ENCODE measurements at places on chromosomes 4 and X.

GRCh38 chr4:3683077-3683743, 83.0 kb upstream of the ADRA2C start:
- no peaks in the 10 kb centered on the region for H3K36me3 ChIP-seq
- no peak overlapping the region for H3K27ac ChIP-seq
- H3K4me3 ChIP-seq: no peak overlapping the region
- H3K4me1 ChIP-seq: no peaks in the 10 kb centered on the region
- H3K27me3 ChIP-seq: no peaks in the 10 kb centered on the region

DNA sequence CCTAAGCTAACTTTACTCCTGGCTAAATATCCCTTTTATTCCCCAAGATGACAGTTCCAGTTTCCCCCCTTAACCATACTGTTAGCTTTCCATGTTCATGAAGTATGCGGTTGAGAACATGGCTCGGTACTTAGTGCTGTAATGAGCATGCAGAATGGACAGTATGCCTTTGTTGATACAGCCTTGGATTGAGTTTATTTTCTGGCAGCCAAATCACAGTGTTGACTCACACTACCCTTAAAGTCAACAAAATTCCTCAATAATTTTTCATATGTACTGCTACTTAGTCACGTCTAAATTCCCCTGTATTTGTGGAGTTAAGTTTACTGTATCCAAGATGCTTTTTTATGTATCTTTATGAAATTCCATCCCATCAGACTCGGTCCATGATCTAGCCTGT, 1.4 kb upstream of the VEGFC start:
- DNase-seq: no peak
- H3K36me3 ChIP-seq: no peaks in the 10 kb centered on the region

DNA sequence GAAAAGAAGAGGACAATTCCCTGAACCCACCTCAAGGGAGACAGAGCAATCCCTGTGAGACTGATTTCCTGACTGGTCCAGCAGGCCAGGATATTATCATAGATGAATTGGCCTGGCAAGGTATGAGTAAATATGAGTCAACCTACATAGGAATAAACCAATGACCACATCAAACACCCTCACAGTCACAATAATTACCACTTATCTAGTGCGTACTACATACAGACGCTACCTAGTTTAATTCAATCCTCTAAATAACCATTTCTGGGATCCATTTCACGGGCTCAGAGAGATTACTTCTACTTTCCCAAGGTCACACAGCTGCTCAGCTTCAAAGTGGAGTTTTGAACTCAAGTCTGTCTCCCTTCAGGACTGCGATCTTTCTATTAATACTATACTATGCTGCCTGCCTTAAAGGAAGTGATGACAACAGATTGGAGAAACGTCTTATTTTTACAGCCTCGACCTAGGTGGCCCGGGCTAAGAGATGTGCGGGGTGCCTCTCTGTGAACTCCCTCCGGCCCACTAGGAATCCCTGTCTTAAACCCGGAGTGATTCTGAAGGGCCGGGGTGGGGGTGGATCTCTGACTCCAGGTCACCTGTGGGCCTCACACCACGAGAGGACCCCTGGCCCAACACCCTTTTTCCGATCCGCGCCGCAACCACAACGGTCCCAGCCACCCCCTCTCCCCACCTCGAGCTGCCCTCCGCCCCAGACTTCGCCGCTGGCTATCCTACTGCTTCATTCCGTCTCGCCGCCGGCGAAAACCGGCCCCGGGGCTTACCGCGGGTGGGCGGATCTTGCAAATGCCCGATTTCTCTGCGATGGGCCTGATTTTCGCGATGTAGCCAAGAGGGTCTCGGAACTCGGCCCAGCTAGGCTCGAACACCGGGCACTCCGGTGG, 800 bp downstream of the KDM5C start:
- peak overlapping the region; percentile 54 for H3K4me3 ChIP-seq
- peak overlapping the region; percentile 89 for H3K27ac ChIP-seq
- H3K4me1 ChIP-seq: peaks cover 26% of the 10 kb centered on the region
- no peaks in the 10 kb centered on the region for H3K36me3 ChIP-seq

DNA sequence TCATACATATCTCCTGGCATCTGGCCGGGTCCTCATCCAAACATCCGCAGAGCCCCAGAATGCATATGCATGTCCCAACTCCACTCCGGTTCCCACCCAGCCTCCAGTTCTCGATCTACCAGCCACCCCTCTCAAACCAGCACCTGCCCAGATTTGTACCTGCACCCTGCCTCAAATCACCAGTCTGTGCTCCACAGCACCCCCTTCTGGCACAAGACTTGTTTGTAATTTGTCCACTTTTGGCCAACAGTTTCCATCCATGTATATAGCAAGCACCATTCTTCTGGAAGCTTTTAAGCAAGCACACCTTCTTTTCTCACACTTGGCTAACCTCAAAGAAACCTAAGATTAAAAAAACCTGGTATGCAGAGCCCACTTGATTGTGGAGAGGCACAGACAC, 644.1 kb downstream of the MID1IP1 start:
- H3K4me3 ChIP-seq: no peak overlapping the region
- no peak overlapping the region for H3K27ac ChIP-seq
- no peaks in the 10 kb centered on the region for H3K36me3 ChIP-seq
- DNase-seq: peak; percentile 36
- H3K27me3 ChIP-seq: no peaks in the 10 kb centered on the region

DNA sequence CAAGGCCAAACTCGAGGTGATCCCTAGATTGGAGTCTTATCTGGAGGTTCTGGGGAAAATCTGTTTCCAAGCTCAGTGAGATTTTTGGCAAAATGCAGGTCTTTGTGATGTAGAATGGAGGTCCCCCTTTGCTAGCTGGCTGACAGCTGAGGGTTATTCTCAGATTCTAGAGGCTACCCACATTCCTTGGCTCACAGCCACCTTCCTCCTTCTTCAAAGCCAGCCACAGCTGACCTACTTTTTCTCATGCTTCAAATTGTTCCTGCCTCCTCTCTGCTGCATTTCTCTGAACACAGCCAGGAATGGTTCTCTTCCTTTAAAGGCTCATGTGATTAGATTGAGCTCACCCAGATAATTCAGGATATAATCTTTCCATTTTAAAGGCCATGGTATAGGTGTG, 86.9 kb downstream of the VCX3A start:
- H3K27me3 ChIP-seq: no peaks in the 10 kb centered on the region
- peaks cover 3% of the 10 kb centered on the region for H3K4me1 ChIP-seq
- peak; percentile 42 for DNase-seq
- H3K27ac ChIP-seq: no peak overlapping the region
- no peaks in the 10 kb centered on the region for H3K36me3 ChIP-seq
- H3K4me3 ChIP-seq: no peak overlapping the region

Measured in body of pancreas (tissue), 4 donors.